Prostate gland (tissue), 2 donors: ENCODE measurements at places on chromosomes 1 and 21. TPM values are rescaled to one million over a fixed set of nuclear protein-coding genes. Genes with fewer than 3 reads are reported as not detected.

Gene SLC2A1
- total RNA-seq: 159 TPM

Gene HPDL
- 1.5 TPM for total RNA-seq

Gene SV2A
- total RNA-seq: 2.1 TPM

DNA sequence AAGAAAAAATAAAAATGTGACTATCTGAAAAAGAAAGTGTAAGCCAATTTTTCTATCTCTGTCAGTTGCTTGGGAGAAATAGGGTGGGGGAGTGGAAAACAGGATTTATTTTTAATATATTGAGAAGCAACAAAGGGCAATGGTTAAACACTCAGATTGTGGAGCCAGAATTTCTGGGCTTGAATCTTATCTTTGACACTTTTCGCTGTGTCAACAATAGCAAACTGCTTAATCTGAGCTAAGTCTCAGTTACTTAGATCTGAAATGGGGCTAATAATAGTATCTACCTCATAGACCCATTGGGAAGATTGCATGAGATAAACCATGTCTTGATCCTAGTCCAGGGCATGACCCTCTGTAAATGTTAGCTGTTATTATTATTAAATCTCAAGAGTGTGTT is 468.1 kb downstream of the ADGRL2 start:
- no peak overlapping the region for H3K4me3 ChIP-seq
- no peak for DNase-seq
- H3K27me3 ChIP-seq: no peaks in the 10 kb centered on the region
- H3K27ac ChIP-seq: no peak overlapping the region
- no peaks in the 10 kb centered on the region for H3K36me3 ChIP-seq

GRCh38 chr1:243250102-243250501 is 5.0 kb downstream of the CEP170 start:
- no peak overlapping the region for H3K4me3 ChIP-seq
- no peaks in the 10 kb centered on the region for H3K4me1 ChIP-seq
- DNase-seq: no peak
- H3K36me3 ChIP-seq: no peaks in the 10 kb centered on the region

DNA sequence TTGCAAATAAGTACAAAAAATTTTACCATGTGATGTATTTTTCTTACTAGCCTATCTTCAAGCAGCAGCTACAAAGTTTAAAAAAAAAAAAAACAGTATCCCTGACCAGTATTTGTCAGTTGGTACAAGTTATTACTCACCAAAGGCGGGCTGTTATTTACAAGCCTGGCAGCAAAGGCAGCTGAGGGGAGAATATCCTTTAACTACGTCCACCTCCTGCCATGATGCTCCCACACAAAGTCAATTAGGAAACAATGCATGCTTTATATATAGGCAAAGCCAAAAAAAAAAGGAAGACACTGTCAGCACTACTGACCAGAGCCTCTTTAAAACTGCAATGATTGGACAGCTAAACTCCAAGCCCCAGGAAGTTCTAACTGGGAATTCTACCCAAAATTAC is 13.7 kb downstream of the PSMA5 start:
- peaks cover 8% of the 10 kb centered on the region for H3K36me3 ChIP-seq
- no peak for DNase-seq
- H3K4me3 ChIP-seq: no peak overlapping the region
- no peak overlapping the region for H3K27ac ChIP-seq

Gene STPG1
- 10.8 TPM for total RNA-seq

DNA sequence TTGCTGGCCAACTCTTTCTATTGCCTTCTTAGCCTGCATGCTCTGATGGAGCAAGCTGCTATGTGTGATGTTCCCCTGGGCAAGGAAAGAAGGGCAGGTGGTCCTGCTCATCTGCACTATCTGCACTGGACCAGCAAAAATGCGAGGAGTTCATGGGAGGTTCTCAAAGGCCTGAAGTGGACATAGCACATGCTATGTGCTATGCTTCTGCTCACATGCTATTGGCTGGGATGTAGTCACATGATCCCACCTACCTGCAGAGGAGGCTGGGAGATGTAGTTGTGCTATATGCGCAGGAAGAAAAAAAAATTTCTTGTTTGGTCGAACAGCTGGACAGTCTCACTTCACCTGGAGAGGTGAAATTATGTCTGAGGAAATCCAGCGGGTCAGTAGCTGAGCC is 587.7 kb downstream of the MATN1 start:
- H3K36me3 ChIP-seq: no peaks in the 10 kb centered on the region
- H3K27me3 ChIP-seq: no peaks in the 10 kb centered on the region
- no peak overlapping the region for H3K27ac ChIP-seq
- no peak for DNase-seq
- no peaks in the 10 kb centered on the region for H3K4me1 ChIP-seq

Gene FOXD2
- total RNA-seq: 1.2 TPM

DNA sequence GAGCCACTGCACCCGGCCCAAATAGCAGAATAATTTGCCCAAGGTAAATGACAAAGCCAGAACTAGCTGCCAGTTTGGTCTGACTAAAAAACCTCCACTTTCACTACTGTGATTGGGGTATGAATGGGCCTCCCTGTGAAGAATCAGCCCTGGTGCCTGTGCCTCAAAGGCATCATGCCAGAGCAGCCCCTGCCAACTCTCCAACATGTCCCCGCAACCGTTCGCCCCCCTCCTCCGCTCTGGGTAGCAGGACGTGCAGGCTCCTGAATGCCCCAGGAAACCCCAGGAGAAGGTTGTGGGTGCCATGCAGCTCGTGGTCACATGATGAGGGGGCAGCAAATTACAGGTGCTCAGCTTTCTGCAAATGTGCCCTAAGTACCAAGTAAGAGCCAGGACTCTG is 14.6 kb upstream of the CNTN2 start:
- H3K36me3 ChIP-seq: no peaks in the 10 kb centered on the region
- H3K4me3 ChIP-seq: no peak overlapping the region
- DNase-seq: no peak
- no peaks in the 10 kb centered on the region for H3K27me3 ChIP-seq
- H3K27ac ChIP-seq: no peak overlapping the region

GRCh38 chr1:25767437-25767770 is 32.6 kb upstream of the SELENON start:
- H3K27me3 ChIP-seq: no peaks in the 10 kb centered on the region
- no peak overlapping the region for H3K4me3 ChIP-seq
- H3K4me1 ChIP-seq: peaks cover 33% of the 10 kb centered on the region
- no peaks in the 10 kb centered on the region for H3K36me3 ChIP-seq

GRCh38 chr1:53367503-53368313 is 39.8 kb upstream of the LRP8 start:
- no peaks in the 10 kb centered on the region for H3K36me3 ChIP-seq
- DNase-seq: no peak
- no peaks in the 10 kb centered on the region for H3K27me3 ChIP-seq

DNA sequence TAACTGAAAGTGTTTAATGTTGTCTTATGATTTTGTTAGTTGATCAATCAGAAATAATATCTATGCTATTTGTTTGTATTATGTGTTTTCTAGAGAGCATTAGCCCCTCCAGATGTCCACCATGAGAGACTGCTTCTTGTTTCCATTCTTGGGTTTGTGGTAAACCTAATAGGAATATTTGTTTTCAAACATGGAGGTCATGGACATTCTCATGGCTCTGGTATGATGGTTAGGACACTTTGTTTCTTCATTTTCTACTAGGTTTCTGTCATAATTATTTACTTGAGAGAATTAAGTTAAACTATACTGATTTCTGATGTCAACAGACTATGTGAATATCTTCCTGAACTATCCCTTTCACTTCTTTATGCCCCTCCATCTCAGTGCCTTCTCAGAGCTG is 16.1 kb downstream of the SLC30A7 start:
- DNase-seq: no peak
- H3K4me3 ChIP-seq: no peak overlapping the region
- no peaks in the 10 kb centered on the region for H3K4me1 ChIP-seq

Gene SPTA1
- total RNA-seq: 0.28 TPM

Gene PIK3R3
- 9.1 TPM for total RNA-seq

Gene FAM72B
- 0.97 TPM for total RNA-seq

Gene CD2
- 1.3 TPM for total RNA-seq

Gene KAZN
- total RNA-seq: 12.7 TPM

- DNase-seq: no peak
- H3K27ac ChIP-seq: no peak overlapping the region
- H3K4me3 ChIP-seq: no peak overlapping the region
Measured at GRCh38 chr1:18536915-18537314, 56.2 kb downstream of the KLHDC7A start.

- H3K36me3 ChIP-seq: no peaks in the 10 kb centered on the region
- H3K27me3 ChIP-seq: no peaks in the 10 kb centered on the region
- H3K4me3 ChIP-seq: peak overlapping the region; percentile 100
- no peak for DNase-seq
- peaks cover 44% of the 10 kb centered on the region for H3K4me1 ChIP-seq
Measured at GRCh38 chr1:19484798-19485361, 459 bp downstream of the CAPZB start.

- H3K27ac ChIP-seq: no peak overlapping the region
- no peak overlapping the region for H3K4me3 ChIP-seq
- no peaks in the 10 kb centered on the region for H3K36me3 ChIP-seq
- H3K4me1 ChIP-seq: no peaks in the 10 kb centered on the region
Measured at GRCh38 chr1:147223740-147224615, 1.2 kb downstream of the FMO5 start.

DNA sequence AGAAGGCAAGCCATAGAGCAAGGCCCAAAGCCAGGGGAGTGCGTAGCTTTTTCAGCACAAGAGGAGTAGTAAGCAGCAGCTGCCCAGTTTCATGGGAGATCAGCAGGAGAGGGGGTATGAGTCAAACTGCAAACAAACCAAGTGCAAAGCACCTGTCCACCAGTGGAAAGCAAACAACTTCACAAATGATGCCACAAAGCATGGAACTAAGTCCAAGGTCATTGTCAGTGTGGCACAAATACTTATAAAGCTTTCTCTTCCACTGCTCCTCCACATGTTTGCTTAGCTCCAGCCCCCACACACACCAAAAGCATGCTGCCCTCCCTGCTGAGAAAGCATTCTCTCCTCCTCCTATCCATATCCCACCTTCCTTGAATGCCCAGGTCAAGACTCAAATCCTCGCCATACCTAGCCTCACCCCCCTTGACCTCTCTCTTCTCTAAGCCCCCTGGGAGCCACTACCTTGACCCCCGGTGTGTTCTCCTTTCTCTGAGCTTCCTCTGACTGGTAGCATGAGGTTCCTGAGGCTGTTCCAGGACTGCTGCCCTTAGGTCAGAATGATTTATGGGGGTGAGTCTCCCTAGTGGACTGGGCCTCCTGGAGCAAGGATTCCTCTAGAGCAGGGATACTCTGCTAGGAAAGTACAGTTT is 70.4 kb downstream of the DMAP1 start:
- no peak for DNase-seq
- H3K27ac ChIP-seq: no peak overlapping the region
- peaks cover 5% of the 10 kb centered on the region for H3K36me3 ChIP-seq
- no peak overlapping the region for H3K4me3 ChIP-seq
- no peaks in the 10 kb centered on the region for H3K4me1 ChIP-seq
- H3K27me3 ChIP-seq: no peaks in the 10 kb centered on the region

DNA sequence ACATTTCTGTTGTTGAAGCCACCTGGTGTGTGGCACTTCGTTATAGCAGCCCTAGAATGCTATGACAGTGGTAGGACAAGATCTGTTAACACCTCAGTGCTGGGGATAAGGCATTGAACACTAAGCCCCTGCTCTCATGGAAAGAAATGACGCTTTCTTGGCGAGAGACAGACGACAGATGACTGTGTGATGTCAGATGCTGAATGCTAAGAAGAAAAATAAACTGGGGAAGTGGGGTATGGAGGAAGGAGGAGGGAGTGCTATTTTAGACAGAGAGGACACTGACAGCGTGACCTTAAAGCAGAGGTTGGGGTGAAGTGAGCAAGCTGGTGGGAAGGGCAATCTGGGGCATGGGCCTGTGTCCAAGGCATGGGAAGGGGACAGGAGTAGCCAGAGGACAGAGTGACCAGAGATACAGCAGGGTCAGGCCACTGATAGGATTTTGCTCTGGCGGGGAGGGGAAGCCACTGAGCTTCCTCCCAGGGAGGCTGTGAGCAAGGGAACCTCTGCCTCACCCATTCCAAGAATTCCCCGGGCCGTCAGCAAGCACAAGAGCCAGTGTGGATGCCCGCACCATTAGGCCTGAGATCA is 15.2 kb downstream of the DOP1B start:
- no peak overlapping the region for H3K27ac ChIP-seq
- no peak for DNase-seq
- H3K4me1 ChIP-seq: no peaks in the 10 kb centered on the region
- H3K36me3 ChIP-seq: no peaks in the 10 kb centered on the region
- no peaks in the 10 kb centered on the region for H3K27me3 ChIP-seq

DNA sequence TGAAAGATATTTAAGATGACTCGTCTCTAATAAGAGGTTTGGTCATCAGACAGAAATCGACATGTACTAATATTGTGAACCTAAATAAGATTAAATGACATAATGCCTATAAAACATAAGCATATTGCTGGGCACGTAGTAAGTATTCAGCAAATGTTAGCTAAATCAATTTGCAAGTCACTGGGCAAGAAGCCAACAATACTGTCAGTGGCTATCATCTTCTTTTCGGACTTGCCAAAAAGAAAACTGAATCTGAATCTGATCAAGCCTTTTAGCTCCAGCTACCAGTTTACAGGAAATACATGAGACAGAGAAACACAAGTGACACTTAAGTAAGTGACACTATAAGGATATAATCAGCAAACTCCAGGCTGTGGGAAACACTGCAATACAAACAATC is 46.0 kb downstream of the RPL5 start:
- H3K4me3 ChIP-seq: no peak overlapping the region
- H3K4me1 ChIP-seq: peaks cover 4% of the 10 kb centered on the region
- H3K27ac ChIP-seq: peak overlapping the region; percentile 15
- no peaks in the 10 kb centered on the region for H3K27me3 ChIP-seq
- no peaks in the 10 kb centered on the region for H3K36me3 ChIP-seq

GRCh38 chr1:115980998-115981993 is 5.0 kb downstream of the SLC22A15 start:
- DNase-seq: no peak
- no peaks in the 10 kb centered on the region for H3K27me3 ChIP-seq
- H3K4me3 ChIP-seq: no peak overlapping the region
- no peaks in the 10 kb centered on the region for H3K36me3 ChIP-seq

Gene FYB2
- total RNA-seq: 8.2 TPM

GRCh38 chr21:35619184-35619583 is 441.1 kb downstream of the SETD4 start:
- H3K27me3 ChIP-seq: no peaks in the 10 kb centered on the region
- no peak for DNase-seq
- H3K4me3 ChIP-seq: no peak overlapping the region
- no peaks in the 10 kb centered on the region for H3K36me3 ChIP-seq
- H3K4me1 ChIP-seq: no peaks in the 10 kb centered on the region
- no peak overlapping the region for H3K27ac ChIP-seq

DNA sequence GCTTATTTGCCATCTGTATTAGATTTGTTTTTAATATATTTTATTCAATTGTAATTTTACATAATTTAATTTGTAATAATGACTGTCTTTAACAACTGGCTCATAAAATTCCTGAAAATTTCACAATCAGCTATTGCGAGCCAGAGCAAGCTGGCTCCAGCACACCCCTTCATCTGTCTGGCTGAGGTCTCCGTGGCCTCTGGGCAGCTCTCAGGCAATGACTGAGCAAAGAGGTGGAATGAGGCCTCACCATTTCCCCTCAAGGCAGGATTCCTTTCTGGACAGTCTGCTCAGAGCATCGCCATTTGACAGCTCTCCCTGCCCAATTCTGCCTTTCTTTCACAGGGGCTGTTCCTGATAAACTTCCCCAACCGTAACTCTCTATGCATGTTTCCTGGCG is 5.8 kb upstream of the KANK4 start:
- H3K4me1 ChIP-seq: no peaks in the 10 kb centered on the region
- no peak overlapping the region for H3K4me3 ChIP-seq
- H3K27me3 ChIP-seq: no peaks in the 10 kb centered on the region
- no peak overlapping the region for H3K27ac ChIP-seq
- DNase-seq: no peak
